ENCODE measurements at places on chromosomes 7 and 10.

GRCh38 chr10:24208661-24209431 lies at the start of gene KIAA1217:
TSS of gene KIAA1217 (plus strand) at chr10:24209138. CDS start at chr10:24209194, 56 bp downstream.
- no peak for DNase-seq

DNA sequence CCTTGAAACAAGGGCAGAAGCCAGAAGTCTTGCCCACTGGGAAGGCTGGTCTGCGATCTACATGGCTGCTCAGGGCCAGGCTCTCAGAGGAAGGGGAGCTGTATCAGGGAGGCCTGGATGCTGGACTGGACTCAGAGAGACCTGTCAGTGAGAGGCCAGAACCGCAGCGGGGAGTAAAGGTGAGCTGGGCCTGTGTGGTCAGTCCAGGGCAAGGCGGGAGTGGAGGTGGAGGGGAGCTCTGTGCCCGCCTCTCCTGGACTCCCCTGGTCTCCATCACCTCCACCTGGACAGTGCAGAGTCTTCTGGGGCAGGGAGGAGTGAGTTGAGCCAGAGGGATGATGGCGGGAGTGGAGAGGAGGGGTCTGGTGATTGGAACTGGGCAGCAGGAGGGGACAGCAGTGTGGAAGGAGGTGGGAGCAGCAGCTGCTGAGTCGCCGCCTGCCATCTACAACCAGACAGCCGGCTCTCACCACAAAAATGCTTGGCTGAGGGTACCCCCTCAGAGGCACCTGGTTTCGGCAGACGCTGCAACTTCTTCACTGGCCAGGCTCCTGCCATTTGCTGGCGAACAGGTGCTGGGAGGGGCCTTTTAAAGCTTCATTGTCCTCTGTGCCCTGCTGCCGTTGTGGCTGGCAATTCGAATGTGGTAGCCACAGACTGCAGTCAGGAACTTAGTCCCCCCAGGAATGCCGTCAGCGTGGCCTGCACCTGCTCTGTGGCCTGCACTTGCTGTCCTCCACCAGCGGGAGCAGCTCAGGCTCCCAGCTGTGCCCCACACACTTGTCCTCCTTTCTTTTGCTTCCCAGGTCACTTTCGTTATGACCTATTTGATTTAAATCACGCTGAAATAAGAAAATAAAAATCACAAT lies 3.5 kb downstream of the RASSF4 start:
- no peak for DNase-seq

DNA sequence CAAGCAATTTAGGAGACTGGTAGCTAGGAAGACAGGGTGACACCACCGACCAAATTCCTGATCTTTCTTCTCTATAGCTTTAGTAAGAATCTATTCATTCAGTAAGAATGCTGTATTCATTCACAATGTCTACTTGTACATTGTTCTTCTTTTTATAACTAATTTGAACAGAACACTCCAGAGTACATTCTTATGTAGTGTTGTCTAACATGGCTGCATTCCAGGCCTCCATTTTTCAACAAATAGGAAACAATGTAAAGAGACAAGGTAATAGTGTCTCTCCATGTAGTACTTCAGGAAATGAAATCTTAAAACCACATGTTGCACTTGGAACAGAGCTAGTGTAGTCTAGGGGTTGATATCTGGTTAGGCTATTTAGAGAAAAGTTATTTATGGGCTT lies 1.8 kb downstream of the VCL start:
- no peak for DNase-seq

DNA sequence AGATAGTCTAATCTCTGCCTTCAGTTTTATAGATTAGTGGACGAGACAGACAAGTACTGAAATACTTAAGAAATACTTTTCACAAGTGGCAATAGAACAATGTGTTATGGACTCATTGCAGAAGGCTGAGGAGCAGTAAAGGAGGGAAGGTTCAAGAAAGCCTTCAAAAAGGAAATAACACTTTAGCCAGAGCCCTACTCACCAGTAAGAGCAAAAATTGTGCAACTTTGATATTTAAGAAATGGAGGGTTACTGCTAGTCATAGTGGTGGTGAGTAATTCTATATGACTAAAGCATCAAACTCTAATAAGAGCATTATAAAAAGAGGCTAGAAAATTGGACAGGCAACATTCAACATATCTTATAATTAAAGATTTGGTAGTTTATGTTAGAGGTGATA lies 28.8 kb downstream of the PTPN12 start:
- DNase-seq, result no peak

DNA sequence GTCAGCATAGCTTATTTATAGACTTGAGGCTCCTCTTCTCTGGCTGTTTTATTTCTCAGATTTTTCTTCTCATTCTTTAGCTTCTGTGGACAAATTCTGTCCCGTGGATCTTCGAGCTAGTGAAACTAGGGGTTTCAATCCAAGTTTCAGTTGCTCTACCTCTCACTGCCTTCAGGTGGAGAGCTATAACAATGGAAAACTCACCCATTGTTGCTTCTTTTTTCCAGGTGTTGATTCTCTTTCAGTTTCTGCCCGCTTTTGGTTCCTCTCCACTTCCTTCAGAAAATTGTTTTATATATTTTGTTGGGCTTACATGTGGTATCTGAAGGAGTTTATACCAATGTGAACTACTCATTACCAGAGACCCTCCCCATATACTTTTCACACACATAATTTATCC lies 266.1 kb downstream of the TCF7L2 start:
- no peak for DNase-seq

GRCh38 chr10:55495555-55495954 lies 694.5 kb upstream of the PCDH15 start:
- DNase-seq, result no peak

- no peak for DNase-seq
Measured at GRCh38 chr10:61391281-61391680, 61.9 kb downstream of the TMEM26 start.

DNA sequence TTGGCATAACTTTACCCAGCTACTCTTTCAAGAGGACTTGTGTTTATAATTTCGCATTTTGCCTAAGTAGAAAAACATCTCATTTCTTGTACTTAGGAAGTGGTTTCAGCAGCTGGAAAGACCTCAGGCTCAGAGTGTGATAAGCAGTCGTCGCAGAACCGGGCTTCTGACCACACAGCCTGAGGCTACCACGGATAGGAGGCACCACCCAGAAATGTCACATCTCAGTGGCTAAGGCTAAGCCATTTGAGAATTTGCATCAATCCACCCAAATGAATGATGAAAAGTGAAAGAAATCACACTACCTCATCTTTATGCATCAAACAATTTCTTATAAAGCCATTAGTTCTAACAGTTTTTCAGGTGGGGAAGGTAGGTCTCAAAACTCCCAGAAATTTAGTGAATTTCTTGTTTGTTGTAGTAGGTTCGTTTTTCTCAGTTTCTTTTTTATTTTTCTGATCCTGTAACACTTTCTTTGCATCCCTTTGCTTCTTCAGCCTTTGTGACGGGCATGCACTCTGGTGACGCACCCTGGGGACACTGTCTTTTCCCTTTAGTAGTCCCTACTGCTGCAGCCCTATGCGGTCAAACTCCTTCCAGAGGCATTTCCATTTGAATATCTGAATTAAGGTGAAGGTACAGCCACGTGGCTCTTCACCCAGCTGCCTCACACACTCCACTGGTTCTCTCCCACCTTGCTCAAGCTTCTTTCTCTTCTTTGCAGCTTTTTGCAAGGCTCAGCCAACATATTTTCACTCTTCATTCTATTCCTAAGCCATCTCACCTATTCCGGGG lies 68.5 kb downstream of the MAP3K8 start:
- DNase-seq, result peak; percentile 68

DNA sequence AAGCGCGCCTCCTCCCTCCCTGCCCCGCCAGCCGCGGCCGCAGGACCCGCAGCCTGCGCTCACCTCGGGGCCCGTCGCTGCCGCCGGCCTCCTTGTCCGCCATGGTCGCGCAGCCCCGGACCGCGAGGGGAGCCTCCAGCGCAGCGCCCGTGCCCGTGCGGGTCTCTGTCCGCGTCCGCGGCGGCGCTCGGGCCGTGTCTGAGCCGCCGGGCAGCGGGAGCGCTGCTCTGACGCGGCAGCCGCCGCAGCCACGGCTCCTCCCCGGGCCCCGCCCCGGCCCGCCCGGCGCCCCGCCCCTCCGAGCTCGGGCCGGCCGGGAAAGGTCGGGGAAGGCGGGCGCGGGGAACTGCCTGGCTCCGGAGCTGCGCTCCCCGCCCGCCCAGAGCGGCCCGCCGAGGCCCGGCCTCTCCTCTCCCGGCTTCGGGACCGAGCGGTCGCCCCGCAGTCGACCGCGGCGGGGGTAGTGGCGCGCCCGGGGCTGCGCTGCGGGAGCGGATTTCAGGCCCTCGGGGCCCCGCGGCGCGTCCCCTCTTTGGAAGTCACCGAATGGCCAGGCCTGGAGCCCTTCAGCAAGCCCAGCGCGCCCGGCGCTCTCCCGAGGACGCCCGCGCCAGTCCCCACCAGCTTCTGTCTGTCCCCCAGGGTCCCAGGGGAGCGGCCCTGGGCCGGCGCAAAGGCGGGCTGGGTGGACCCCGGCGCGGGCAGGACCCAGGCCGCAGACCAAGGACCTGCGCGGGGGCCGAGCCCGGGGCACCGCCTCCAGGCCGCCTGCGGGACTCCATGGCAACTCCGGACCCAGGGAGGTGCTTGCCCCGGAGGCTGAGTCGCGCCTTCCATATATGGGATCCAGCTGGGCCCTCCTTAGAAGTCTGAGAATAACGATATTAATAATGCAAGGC lies at the start of gene HSPA12A:
Gene HSPA12A (minus strand): TSS at position 200 of the 899 bp plus-strand sequence. CDS start 97 bp downstream, at position 103.
- peak; percentile 36 for DNase-seq

GRCh38 chr7:30796105-30796869 lies 25.1 kb downstream of the MINDY4 start:
- DNase-seq, result no peak

DNA sequence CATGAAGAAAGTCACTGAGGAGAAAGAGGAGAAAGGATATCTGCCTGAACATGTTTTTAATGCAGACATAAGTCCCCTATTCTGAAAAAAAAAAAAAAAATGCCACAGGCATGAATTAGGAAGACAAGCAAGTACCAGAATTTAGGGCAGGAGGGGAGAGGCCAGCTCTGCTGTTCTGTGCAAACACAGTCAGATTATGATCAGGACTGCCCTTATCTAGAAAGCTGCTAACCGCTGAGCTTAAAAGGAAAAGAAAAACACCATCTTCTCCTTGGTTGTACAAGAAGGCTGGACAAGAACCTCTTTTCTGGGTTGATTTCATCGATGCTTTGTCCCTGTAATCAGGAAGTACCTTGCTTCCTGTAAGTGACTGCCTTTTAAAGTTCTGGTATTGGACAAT lies 15.3 kb upstream of the PWWP2B start:
- no peak for DNase-seq
